ENCODE measurements at places on chromosomes 4 and X.

- no peak for DNase-seq
Observed at GRCh38 chr4:24400537-24400936, 183.8 kb downstream of the DHX15 start.

GRCh38 chr4:40186665-40187014, 10.2 kb upstream of the RHOH start:
- DNase-seq, result no peak

DNA sequence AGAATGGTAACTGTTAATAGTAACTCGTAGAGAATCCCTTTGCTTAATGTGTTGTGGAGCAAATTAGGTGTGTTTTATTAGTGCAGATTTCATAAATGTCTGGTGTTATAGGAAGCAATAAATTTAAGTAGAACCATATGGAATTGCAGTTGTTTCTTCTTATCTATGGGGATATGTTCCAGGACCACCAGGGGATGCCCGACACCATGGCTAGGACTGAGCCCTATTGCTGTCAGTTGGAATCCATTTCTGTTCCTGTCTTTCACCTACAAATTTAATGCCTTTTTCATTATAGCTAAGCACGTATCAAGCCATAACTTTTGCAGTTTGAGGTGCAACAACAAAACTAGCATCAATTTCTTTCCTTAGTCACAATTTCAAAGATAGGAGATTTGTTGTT, 72.5 kb downstream of the DDIT4L start:
- no peak for DNase-seq

DNA sequence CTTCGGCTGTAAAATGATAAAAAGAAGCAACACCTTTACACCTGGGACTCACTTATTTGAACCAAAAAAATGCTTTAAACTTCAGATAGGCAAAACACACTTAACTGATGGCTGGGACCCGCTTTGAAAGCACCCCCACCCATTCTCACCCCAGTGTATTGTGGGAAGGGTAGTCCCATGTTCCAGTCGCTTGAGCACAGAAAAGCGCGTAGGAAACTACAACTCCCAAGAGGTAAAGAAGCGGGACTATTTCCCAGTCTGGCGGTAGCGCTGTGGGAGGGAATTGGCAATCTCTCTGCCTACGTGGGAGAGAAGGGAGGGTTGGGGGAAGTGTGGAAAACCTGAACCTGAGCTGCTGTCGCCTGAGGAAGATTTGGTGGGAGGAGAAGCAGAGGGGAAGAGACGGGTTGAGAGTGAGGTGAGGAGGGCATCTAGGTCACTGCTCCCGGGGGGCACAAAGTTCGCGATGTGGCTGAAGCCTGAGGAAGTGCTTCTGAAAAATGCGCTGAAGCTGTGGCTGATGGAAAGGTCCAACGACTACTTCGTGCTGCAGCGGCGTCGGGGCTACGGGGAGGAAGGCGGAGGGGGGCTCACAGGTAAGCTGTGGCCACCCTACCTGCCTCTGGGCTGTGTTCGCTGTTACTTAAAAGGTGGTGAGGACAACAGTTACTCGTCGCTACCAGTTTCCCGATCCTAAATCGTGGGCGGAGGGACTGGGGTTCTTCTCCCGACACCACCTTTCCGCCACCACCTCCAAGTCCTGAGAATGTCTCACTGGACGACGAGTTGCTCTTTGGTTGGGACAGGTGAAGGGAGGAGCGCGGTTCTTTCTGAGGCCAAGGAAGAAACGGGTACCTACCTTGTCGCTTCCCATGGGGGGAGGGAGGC, at the start of gene TBC1D8B:
TSS of gene TBC1D8B (plus strand) at position 286 of the 888 bp plus-strand sequence. CDS start at position 467, 181 bp downstream.
- DNase-seq, result peak; percentile 21

- no peak for DNase-seq
Observed at GRCh38 chrX:50747471-50747900, 66.5 kb downstream of the SHROOM4 start.

Measured in SK-N-DZ (cell line).